Cardiac fibroblast (primary cell): ENCODE measurements at places on chromosomes 12 and 14.

DNA sequence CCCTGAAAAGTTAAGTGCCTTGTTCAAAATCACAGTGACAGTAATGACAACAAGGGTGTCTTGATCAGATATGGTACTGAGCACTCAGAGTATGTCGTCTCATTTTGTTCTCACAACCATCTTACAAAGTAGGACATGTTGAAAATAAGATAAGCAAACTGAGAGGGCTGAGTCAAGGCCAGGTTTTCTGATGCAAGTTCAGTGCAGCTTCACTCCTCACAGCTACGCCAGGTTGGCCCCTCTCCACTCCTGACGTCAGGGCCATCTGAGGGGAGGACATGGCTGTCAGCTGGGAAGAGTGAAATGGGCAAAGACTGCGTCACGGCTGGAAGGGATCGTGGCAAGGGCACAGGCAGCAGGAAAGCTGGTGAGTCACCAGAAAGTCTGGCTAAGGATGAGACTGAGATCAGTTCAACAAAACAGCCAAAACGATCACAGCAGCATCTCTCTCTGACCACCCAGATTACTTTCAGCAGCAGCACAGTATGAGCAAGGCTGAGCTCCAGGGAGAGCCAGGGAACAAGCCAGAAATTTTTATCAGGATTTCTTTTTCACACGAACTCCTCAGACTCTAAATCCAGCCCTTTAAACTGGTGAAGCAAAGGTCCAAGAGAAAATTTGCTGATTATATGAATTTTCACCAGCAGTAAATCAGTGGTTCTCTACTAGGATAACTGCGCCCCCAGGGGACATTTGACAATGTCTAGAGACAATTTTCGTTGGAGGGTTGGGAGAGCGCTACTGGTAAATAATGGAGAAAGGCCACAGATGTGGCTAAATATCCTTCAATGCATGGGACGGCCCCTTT, 297.9 kb upstream of the AMIGO2 start:
- DNase-seq = peak; percentile 99

DNA sequence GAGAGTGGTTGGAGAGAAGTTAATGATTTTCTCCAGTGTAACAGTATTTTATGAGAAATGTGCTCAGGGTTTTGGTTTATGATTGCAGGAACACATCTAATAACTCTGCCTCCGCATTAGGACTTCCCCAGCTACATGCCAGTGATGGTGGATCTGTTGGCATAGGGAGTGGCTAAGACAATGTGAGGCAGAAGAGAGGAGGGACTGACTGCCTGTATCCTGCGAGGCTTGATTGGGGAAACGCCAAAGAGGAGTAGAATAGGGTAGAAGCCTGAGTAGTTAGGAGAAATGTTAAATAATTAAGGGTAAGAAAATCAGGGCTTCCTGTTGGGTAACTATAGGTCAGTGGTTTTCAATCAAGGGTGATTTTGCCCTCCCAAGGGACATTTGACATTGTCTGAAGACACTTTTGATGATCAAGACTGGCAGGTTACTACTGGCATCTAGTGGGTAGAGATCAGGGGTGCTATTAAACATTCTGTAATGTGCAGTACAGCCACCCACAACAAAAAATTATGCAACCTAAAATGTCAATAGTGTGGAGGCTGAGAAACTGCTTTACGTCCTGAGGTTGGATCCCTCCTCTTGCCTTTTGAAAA, 12.8 kb downstream of the TDG start:
- no peak for DNase-seq

GRCh38 chr14:51328064-51328771, 88.2 kb downstream of the TMX1 start:
- peak; percentile 76 for DNase-seq

GRCh38 chr14:65054471-65055085, 47.7 kb downstream of the MAX start:
- DNase-seq = no peak

- peak; percentile 32 for DNase-seq
These were observed 1.7 kb downstream of the CYP27B1 start for GRCh38 chr12:57765003-57765697.

DNA sequence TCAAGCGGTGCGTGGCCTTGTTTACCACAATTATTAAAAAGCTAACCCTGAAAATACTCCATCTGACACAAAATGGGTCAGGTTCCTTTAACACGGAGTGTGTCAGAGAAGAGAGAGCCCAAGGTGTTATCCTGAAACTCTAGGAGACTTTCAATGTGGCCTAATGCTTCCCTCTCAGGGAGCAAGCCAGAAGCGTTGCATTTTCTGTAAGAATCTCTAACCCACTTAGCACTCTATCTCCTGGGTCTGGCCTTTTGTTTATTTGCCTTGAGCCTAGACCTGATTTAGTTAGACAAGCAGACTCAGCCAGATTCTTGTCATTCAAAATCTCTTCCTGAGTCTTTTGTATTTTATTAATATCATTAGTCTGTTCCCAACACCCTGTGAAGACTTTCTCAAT, 184.0 kb upstream of the SYT1 start:
- DNase-seq = no peak

DNA sequence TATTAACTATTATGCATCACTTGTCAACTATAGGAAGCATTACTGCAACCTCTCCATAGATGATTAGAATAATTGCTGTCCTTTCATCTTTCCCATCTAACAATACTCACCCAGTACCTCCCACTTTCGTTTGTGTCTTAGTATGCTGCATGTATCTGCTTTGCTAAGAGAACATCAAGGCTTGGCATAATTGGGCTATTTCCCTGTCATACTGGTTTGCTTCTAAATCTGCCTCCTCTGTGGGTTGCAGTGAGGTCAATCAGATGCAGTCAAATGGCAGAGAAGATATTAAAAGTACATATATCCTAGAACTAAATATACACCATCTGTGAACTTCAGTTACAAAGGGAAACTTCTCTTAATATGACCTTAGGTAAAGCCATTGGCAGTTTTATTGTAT, 710.8 kb downstream of the DIO2 start:
- no peak for DNase-seq

DNA sequence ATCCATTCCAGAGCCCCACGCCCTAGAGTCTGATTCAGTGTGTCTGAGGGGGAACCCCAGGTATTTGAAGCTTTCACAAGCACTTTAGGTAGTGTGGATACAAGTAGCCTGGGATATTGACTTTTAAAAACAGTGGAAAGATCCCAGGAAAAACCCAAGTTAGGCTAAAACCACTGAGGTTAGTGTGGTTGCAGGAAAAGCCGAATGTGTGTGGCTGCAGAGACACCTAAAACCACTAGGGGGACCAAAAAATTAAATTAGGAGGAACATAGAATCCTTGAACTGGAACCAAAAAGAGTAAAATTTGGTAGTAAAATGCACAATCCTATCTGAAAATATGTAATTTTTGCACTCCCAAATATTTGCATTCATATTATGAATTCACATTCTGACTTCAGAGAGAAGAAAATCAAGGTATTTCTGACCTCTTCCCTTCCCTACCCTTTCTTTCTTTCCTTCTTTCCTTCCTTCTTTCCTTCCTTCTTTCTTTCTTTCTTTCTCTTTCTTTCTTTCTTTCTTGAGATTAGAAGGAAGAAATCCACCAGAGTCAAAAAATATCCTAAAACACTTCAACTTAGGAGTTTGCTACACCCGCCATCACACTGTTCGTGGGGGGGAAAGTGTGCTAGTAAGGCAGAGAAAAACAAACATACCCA, 37.8 kb downstream of the SLCO1A2 start:
- peak; percentile 44 for DNase-seq

DNA sequence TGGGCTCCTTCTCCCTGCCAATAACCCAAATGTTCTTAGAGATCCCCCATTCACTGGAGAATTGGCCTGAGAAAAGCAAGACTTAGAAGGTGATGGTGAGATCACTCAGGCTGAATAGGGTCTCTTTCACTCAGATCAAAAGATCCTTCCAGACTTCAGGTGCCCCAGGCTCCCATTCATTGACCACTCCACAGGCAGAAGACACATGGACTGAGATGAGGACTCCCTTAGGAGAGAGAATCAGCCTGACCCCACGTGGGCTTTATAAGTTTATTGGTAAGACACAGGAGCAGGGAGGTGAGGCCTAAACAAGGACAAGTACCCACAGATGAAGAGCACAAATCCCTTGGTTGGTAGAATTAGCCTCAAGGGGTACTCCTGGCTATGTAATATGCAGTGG, 6.1 kb upstream of the KRT72 start:
- no peak for DNase-seq

- peak; percentile 89 for DNase-seq
These were observed 72.8 kb downstream of the GALNT4 start for GRCh38 chr12:89451841-89452251.

DNA sequence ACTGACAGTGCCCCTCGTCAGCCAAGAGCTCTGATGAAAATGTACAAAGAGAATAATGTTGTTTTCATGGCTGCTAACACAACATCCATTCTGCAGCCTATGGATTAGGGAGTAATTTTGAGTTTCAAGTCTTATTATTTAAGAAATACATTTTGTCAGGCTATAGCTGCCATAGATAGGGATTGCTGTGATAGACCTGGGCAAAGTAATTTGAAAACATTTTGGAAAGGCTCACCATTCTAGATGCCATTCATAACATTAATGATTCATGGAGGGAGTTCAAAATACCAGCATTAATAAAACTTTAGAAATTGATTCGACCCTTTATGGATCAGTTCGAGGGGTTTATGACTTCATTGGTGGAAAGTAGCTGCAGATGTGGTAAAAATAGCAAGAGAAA, 149.8 kb downstream of the GPHN start:
- DNase-seq = no peak

GRCh38 chr14:30691751-30692398, 69.8 kb downstream of the SCFD1 start:
- DNase-seq = no peak

DNA sequence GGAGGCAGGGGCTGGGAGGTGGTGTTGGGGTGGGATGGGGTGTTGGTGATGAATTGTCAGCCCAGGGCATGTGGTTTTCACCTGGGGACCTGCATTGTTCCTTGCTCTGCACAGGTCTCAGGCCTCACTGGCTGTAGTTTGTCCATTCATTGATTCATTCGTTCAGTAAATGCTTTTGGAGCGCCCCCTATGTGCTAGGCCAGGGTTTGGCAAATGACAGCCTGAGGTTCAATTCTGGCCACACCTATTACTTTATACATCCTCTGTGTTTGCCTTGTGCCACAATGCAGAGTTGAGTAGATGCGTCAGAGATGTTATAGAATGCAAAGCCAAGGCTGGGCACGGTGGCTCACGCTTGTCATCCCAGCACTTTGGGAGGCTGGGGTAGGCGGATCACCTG, 4.7 kb downstream of the ADCK1 start:
- peak; percentile 35 for DNase-seq

- no peak for DNase-seq
These were observed 14.1 kb downstream of the RAB35 start for GRCh38 chr12:120102189-120103043.

GRCh38 chr12:16021676-16022075, 110.5 kb downstream of the DERA start:
- no peak for DNase-seq

GRCh38 chr14:61525293-61526011, 169.9 kb upstream of the HIF1A start:
- peak; percentile 82 for DNase-seq
